ENCODE measurements at places on chromosomes 12 and 14.
A peak's percentile ranks its signal among the peaks of the same experiment; 100 is the strongest.

DNA sequence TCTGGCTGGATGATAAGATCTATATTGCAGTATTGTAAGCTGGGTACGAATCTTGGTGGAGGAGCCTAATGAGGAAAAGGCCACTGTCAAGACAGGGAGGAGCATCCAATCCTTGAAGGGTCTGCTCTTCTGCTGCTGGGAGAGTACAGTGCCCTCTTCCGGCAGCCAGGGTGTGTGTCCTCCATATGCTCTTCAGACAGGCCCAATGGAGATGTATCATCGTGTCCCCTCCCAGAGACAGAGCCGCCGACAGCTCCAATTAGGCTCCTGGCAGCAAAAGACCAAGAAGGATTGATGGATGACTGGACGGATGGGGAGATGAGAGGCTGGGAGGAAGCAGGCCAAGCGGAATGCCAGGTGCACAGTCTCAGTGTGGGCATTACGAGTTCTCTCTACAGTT lies 51.6 kb upstream of the PIWIL1 start:
- no peak for DNase-seq

DNA sequence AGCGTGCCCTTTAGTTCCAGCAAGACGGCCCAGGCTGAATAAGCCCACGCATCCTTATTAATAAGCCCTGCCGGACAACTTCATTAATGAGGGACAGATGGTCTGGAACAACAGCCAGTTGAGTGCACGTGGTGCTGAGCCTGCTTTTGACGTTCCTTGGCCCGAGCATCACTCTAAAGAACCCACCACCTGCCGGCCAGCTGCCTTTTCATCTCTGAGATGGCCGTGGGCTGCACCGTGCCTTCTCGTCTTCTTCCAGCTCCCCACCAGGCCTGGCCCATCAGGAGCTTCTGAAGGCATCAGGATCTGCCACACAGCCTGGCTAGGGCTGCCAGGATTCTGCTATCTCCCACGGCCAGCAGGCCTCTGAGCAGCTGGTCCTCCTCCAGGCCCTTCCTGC lies 80.0 kb downstream of the AACS start:
- DNase-seq = no peak

- DNase-seq = peak; percentile 54
Measured at GRCh38 chr14:96852823-96853422, 55.7 kb downstream of the VRK1 start.

DNA sequence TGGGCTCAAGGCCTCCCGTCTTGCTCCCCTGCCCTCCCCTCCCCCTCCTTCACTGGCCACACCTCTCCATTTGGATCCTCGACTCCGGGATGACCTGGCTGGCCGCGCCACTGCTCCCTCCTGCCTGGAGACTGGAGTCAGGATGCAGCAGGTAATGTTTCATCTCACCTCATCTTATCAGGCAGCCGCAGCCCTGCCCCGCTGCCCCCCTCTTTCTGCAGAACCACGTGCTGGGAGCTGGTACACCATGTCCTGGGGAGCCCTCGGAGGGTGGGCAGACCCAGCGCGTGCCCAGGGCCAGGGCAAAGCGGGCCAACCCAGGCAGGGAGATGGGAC lies 31.1 kb downstream of the BEGAIN start:
- no peak for DNase-seq

DNA sequence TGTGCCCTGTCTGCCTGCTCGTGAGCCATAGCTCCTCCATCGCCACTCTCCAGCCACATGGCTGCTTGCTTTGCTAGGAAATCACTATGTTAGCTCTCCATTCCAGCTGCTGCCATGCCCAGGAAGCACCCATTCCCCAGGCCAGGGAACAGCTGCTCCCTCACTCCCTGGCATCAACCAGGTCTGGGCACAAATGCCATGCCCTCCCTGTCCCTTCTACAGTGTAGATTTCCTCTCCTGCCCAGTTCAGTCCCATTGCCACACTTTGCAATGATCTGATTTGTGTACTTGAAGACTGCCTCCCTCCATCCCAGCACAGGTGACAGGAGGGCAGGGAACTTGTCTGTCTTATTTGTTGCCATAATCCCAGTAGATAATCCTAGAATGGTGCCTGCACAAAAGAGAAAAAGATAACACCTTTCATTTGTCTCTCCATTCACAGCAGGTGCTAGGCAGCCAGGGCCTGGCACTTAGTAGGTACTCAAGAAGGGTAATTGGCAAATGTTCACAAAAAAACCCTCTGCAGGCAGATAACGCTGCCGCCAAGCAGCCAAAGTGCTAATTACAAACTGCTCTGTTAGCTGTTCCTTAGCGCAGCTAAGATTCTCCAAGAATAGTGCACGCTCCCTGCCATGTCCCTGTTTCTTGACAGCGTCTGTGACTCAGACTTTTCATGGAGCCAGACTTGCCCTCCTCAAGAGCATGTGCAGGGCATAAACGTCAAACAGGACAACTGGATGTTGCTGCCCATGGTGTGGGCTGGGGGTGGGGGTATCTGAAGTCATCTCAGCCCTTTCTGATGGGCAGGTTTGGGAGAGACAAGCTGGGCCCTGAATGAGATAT lies 69.1 kb downstream of the ARL6IP4 start:
- DNase-seq = peak; percentile 66

DNA sequence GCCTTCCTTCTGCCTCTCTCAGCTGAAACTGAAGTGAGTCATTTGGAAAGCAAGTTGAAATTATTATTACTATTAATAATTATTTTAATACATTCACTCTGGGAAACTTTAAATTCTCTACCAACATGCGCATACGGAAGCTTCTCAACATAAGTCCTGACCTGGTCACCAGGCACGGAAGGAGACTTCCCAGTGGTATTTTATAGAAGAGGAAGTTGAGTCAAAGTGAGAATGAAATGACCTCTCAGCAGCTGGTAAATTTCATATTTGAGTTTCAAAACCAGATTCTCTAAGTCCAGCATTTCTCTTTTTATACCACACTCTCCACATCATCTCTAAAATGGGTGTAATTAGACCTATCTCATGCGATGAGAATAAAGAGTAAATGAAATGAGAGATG lies 747.4 kb downstream of the VRK1 start:
- DNase-seq = no peak

DNA sequence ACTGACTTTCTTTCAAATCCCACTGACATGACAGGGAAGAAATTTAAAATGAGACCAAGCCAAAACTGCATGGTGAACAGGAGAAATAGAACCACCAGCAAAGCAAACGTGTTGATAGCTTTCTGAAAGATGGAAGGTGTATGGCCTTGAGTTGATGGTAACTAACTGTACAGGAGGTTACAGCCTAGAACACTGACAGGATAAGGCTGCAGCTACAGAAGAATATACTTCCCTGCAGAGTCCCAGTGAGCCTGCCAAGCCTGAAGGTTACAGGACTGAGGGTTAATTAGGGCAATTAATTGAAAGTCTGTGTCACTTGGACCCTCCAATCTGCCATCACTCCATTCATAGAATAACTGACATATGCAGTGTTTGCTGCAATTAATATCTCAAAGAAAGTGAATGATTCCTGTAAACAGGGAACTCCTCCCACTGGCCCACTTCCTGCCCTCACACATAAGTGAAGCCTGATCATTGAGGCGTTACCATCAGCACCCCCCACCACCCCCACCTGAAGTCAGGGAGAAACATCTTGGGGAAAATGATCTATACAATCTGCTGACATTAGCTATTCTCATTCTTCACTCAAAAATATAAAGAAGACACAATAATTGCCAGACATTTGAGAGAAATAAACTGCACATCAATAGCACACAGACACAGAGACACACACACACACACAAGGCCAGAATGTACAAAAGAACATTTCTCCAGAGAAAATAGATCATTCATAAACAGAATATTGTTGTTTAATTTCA lies 73.4 kb downstream of the GTF2A1 start:
- DNase-seq = no peak

DNA sequence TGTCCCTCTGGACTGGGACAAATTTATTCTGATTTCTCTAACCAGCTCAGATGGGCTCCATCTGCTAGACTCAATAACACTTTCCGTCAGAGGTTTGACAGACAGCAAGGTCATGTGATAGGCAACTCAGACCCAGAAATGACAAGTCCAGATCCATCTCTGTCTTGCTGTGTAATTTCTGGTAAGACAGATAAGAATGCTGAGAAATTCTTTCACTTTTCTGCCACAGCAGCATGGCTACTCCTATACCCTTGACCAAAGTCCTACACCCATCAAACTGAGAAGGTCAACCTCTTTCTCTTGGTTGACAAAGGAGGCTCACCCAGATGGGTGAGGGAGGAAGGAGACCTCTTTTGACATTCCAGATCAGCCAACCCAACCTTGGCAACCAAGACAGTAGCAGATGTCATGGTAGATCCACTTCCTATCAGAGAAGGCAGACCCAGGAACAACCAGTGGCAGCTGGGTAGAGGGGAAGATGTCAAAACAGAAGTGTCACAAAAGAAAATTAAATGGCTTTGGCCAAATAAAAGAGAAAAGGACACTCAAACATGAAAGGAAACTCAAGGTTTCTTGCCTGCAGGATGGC lies 36.9 kb upstream of the PRKAB1 start:
- no peak for DNase-seq

GRCh38 chr12:10717410-10717809 lies 5.7 kb downstream of the YBX3 start:
- DNase-seq = peak; percentile 33

DNA sequence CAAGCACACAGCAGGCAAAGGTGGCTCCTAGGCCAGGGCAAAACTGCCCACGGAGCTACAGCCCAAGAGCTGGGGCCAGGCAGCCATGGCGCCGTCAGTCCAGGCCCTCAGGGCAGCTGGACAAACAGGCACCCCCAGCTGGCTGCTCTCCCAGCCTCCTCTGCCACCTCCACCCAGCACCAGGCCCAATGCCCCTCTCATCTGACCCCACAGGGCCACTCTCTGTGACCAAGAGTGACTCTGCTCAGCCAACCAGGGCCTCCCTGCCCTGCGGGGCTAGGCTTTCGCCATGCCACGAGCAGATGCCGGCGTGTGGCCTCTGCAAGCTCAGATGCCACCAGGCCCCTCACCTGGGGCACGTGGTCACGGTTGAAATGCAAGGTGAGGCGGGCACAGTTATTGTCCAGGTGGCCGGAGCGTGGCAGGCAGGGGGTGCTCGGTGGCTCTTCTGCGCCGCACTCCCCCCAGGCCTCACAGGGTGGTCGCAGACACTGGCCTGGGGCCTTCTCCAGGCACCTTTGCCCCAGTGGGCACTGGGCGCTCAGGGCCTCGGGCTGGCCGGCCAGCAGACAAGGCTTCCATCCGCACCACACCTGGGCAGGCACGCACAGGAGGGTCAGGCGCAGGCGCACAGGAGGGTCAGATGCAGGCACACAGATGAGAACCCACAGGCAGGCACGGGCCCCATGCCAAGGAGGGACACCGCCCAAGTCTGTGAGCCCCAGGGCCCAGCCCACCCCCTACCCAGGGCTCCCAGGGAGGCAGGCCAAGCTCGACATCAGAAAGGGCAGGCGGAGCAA lies 23.0 kb downstream of the JAG2 start:
- no peak for DNase-seq

DNA sequence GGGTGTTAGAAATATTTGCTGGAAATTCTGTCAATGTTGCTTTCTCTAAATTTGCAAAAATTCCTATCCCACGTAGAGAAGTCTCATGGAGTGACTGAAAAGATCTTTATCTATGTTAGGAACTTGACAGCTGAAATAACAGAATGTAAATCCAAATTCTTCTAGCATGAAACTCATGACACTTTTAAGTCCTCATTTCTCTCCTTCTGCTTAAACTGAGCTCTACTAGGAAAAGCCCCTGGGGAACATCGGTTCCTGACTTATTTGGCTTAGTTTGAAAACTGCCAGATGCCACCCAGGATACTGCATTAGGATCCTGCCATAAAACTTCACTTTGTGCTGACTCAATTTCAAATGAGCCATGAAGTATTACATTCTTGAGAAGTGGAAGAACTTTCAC lies 426.0 kb downstream of the GALC start:
- peak; percentile 0 for DNase-seq

GRCh38 chr12:9866860-9867269 lies 2.3 kb downstream of the CLEC2B start:
- no peak for DNase-seq

GRCh38 chr12:74449872-74450271 lies 87.8 kb upstream of the ATXN7L3B start:
- DNase-seq = peak; percentile 30

GRCh38 chr14:92595267-92595666 lies 81.7 kb downstream of the RIN3 start:
- DNase-seq = no peak

- peak; percentile 48 for DNase-seq
Measured at GRCh38 chr14:59217011-59217410, 28.5 kb downstream of the DAAM1 start.

DNA sequence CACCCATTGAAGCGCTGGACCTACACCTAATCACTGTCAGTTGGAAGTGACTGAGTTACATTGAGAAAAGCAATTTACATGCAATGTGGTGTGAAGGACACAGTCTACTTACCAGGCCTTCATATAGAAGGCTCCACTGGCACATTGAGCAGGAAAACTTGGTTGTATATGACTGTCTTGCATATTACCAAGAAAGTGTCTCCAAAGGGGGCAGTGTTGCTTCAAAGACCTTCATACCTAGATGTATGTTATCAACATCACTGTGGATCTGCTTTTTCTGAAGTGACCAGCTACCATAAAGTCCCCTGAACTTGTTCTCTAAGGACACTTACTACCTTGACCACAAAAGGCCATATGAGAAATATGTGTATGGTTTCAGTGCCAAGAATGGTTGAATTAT lies 64.1 kb downstream of the NELL2 start:
- no peak for DNase-seq

DNA sequence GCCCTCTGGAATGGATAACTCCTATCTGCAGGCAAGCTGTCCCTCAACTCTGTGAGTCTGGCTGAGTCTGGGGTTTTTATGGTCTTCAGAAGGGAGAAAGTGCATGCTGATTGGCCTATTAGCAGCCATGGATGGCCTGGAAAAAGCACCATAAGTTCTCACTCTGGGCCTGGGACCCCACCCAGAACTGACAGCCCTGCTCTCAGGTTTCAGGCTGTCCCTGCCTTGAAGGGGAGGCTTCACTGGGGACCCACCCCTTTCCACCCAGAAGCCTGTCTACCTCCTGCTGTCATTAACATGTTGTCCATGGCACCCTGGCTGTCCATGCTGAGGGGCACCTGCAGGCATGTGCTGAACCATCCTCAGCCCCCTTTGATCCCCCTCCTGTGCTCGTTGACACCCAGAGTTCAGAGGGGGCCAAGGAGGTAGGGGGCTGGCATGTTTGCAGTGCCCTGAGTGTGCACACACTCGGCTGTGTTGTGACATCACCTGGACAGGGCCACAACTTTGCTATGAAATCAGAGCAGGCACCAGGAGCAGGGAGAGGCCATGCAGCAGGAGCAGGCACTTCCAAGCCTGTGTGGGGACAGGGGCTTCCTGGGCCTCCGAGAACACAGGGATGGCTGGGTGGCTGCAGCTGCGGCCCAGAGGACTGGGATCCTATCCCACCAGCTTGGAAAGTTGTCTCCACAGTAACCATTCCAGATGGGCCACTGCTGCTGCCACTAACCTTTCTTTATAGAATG lies 84.7 kb downstream of the ACSS3 start:
- no peak for DNase-seq

Data from astrocyte of the hippocampus (primary cell).